ENCODE measurements at places on chromosomes 4 and X.
A peak's percentile ranks its signal among the peaks of the same experiment; 100 is the strongest.

DNA sequence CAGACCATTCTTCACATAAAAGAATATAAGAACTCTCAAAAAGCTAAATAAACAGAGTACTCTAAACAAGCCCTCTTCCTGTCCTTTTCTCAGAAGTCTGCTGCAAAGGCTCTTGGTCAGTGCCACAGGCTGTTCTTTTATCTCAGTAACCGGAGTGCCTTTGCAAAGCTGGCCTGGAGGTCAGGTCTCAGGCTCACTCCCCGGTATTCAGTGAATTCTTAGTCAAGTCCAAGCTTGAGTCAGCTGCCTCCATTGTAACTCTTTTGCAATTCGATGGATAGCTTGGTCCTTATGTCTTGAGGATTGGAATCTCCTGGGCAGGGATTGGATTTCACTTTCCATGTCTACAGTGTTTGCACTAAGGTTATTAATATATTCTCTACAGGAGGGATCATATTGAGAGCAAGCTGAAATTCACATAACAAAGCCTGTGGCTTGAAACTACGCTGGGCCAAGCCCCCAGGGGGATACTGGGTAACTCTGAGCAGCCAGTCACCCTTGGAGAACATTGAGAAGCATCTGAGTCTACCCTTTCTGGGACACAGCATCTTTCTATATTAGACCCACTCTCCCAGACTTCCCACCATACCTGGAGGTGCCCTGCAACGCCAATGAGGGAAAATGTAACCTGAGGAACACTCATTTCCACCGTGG is 10.0 kb upstream of the HS6ST2 start:
- DNase-seq = no peak

DNA sequence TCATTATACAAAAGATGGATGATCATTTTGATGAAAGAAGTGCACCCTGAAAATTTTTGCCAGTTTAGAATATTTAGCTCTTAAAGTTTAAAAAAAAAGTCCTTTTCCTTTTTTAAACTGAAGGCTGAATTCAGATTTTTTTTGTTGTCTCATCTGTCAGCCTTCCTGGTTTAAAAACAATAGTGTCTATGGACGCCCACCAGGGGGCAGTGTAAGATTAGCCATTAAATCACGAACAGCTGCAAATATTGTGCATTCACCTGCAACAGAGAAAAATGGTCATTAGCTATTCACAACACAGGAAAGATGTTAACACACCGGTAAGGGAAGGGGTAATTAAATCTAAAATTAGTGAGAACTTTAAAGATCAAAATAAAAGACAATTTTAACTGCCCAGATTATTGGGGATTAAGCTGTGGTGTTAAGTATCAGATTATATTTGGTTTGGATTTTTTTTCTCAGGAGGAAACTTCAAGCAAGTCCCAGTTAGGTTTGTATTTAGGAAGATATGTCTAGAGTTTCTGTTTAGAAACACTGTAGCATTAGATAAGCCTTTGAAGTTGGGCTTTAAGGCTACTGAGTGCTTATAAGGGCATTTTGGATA is 4.4 kb upstream of the CXorf38 start:
- DNase-seq = peak; percentile 72

DNA sequence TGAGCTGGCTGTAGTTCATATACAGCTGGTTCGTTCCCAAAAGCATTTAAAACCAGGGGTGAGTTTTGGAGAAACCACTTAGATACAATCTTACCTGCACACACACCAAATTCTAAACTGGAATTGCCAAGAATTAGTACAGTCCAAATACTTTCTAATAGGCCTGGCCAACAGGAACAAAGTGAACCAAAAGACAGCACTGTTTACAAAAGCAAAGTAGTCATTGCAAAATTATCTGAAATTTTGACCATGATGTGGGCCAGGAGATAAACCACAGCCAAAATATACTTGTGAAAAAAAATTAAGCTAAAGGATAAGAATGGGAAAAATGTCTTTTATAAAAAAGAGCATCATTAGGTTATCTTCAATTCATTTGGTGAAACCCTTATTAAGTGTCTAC is 37.9 kb upstream of the NAP1L5 start:
- no peak for DNase-seq

- no peak for DNase-seq
Observed at GRCh38 chrX:13852001-13852695, 35.3 kb upstream of the GPM6B start.

DNA sequence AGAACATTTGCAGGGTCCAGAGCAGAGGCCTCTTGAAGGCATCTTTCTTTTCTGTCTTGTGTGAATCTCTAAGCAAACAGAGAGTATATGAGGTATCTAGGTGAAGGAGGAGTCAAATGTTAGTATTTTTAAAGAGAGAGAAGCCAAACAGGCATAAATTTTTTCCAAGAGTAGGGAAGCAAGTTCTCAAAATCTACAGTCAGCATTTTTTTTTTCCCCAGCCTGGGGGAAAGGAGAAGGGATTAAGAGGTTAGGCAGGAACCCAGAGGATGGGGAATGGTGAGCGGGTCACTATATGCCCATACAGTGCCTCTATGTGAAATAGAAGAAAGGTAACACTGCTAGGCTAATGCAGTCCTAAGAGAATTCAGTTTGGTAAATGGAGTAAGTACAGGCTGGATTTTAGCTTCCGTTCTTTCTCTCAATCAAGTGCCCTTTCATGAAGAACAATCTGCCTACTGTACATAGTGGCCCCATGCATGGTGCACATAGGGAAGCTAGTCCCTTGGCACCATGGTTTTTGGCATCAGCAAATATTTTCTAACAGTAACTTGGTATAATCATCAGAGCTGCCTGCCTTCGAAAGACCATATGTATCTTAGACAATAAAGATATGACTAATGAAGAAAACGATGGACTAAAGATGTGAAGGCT is 163.1 kb upstream of the MAB21L2 start:
- DNase-seq = no peak

DNA sequence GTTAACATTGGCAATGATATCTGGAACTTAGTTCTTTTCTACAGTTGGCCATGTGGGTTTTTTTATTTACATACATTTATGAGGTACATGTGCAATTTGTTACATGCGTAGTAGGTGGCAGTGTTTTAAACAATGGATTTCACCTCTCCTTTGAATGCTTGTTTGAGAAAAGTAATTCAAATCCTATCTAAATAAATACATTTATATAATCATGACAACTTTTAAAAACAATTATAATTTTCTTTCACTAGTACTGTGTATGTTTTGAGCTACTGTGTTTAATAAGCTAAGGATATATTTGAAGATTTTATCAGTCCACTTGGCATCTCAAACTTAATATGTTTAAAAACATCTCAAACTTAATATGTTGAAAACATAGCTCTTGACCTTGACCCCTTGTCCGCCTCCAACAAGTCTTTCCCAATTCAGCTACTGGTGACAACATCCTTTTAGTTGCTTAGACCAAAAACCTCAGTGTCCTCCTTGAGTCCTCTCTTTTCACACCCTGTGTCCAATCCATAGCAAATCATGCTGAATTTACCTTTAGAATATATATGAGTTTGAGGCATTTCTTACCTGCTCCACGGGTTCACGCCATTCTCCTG is 14.5 kb downstream of the GUCY1B1 start:
- DNase-seq = no peak

All from stimulated activated CD4-positive, alpha-beta T cell treated with anti-CD3 and anti-CD28 coated beads, Interleukin-4, amount 100 ng/mL, for 24 hours (primary cell).